ENCODE measurements at places on chromosomes 4 and X.

GRCh38 chrX:10031746-10032145, 64.6 kb downstream of the CLDN34 start:
- peak; percentile 44 for DNase-seq

DNA sequence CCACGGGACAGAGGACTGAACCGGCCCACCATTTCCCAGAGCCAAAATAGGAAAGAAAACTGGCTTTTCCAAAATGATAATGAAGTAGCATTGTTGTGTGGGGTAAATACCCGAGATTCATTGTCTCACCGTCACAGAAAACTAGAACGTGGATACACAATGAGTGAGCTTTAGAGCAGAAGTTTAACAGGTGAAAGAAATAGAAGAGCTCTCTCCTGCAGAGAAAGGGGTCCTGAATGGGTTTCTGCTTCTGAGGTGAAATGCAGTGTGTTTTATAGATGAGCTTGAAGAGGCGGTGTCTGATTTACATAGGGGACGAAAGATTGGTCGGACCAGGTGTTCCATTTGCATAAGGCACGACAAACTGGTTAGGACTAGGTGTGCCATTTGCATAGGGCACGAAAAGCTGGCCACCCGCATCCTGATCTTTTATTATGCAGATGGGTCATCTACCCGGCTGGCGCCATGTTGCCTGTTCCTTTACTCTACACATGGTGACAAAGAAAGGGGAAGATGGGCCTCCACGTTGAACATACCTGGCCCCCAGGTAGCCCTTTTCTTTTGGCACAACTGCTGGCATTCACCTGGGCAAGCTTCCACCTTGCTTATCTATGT, 118.1 kb downstream of the ATXN3L start:
- no peak for DNase-seq

GRCh38 chrX:129233786-129234185, 289.5 kb downstream of the SMARCA1 start:
- DNase-seq: peak; percentile 67

DNA sequence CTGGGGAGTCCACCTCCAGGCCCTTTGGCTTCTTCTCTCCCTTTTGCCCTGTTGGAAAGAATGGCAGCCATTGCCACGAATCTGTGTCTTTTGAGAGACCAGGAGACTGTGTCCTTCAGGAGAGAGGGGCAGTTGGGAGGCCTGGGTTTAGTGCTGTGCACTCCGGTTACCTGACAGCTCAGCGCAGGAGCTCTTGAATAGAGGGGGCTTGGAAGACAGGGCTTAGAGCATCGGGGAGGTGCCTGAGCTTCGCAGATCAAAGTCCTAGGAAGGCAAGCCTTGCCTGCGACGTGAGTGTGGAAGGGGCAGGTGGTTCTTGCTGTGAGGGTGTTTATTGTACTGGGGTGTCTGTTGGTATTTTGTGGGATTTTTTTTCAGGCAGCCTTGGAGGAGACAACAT, 41.9 kb upstream of the TADA2B start:
- no peak for DNase-seq

DNA sequence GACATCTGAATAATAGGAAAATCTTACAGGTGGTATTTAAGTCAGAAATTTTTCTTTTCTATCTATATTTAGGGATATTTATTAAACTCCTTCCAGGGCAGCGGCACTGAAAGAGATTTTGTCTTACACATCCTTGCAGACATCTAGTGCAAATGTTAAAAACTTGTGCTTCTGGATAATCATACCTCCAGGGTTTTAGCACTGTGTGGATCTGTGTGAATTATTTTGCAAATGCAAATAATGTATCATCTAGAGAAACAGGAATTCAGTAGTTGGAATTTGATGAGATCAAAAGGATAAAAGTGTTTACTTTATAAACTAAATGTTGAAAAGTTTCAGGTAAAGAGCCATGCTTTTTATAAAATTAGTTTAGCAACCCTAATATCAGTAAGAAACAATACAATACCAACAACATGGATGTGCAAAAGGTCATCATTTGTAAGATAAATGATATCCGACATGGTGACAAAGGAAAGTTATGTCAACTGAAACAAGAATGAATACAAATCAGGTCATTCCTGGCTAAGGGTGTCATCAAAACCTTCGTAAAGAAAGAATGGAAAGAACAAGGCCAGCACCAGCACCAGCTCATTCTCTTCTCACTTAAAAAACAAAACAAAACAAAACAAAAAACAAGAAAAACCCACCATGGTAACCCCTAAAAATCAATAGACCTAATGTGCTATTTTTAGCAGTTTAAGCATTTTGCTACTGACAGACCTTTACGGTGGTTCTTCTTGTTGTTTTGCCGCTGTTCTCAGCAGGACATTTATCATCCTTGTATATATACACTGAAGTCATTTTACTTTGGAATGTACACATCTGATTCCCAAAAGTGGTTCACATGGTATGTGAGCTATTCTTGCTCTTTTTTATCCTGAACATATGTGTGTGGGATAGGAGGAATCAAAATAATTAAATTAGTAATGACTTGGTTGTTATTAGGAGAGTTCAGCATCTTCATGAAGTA, 219.7 kb upstream of the NDST3 start:
- DNase-seq: no peak

DNA sequence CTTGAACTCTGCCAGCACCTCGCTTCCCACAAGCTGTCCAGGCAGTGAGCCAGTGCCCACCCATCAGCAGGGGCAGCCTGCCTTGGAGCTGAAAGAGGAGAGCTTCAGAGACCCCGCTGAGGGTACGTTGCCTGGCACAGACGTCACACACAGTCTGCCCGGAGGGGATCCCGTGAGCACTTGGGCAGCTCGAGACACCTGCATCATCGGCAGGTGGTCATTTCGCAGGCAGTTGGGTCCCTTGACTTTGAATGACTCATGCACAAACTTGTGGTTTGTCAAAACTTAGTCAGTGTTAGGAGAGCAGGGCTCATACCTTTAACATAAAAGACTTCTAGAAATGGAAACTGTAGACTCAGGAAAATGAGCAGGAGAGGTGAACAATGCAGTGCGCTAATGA, 9.9 kb downstream of the TACC3 start:
- peak; percentile 90 for DNase-seq

DNA sequence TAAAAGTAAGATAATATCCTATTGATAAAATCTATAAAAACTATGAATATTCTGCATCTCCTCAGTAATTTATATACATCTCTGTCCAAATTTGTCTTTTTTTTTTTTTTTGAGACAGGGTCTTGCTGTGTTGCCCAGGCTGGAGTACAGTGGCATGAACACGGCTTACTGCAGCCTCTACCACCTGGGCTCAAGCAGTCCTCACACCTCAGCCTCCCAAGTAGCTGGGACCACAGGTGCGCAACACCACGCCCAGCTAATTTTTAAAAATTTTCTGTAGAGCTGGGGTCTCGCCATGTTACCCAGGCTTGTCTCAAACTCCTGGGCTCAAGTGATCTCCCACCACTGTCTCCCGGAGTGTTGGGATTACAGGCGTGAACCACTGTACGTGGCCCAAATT, 12.3 kb upstream of the SEC24D start:
- DNase-seq: no peak

GRCh38 chr4:156718226-156718625, 253.4 kb downstream of the PDGFC start:
- peak; percentile 10 for DNase-seq

DNA sequence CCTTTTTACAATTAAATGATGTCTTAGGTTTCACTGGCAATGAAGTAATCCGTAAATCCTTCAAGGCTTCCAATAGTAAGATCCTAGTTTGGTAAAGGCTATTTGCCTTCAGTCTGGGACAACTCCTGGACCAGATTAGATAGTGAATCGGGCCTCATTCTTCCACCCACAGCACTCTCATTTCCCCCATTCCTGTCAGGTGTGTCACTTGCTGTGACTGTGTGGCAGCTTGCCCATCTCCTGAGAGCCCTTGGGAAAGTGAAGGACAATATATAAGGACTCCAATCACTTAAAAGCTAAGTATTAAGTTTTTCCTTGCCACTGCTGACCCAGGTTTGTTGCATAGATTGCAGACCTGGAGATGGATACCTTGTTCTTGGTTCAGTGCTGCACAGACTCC, 3.3 kb upstream of the GASK1B start:
- peak; percentile 86 for DNase-seq

GRCh38 chrX:43677993-43678392, 21.9 kb downstream of the MAOA start:
- no peak for DNase-seq

Data from kidney tubule cell (primary cell).